ENCODE measurements at places on chromosomes 4 and X. TPM values are rescaled to one million over a fixed set of nuclear protein-coding genes. Genes with fewer than 3 reads are reported as not detected.

- H3K4me3 ChIP-seq = no peak overlapping the region
- H3K27me3 ChIP-seq = no peaks in the 10 kb centered on the region
- H3K4me1 ChIP-seq = no peaks in the 10 kb centered on the region
- H3K36me3 ChIP-seq = no peaks in the 10 kb centered on the region
- DNase-seq = no peak
- H3K27ac ChIP-seq = no peak overlapping the region
Observed at GRCh38 chr4:113009461-113009860, 40.0 kb upstream of the ANK2 start.

GRCh38 chr4:111689214-111689613, 456.0 kb upstream of the FAM241A start:
- peak; percentile 57 for DNase-seq
- no peak overlapping the region for H3K4me3 ChIP-seq
- no peaks in the 10 kb centered on the region for H3K36me3 ChIP-seq
- peaks cover 7% of the 10 kb centered on the region for H3K4me1 ChIP-seq

DNA sequence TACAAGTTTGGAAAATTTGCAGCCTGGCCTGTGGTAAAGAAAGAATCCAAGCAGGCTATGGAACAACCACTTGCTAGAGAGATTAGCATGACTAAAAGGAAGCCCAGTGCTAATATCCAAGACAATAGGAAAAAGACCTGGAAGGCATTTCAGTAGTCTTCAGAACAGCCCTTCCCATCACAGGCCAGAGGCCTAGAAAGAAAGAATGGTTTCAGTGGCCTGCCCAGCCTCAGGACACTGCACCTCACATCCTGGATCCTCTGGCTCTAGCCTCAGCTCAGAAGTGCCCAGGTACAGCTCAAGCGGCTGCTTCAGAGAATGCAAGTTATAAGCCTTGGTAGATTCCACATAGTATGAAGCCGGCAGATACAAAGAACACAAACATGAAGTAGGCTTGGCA, 449.8 kb upstream of the AR start:
- H3K27ac ChIP-seq = no peak overlapping the region
- H3K27me3 ChIP-seq = no peaks in the 10 kb centered on the region
- DNase-seq = no peak
- H3K36me3 ChIP-seq = no peaks in the 10 kb centered on the region
- H3K4me3 ChIP-seq = no peak overlapping the region
- no peaks in the 10 kb centered on the region for H3K4me1 ChIP-seq

- no peak for DNase-seq
- no peaks in the 10 kb centered on the region for H3K27me3 ChIP-seq
- no peak overlapping the region for H3K4me3 ChIP-seq
- no peaks in the 10 kb centered on the region for H3K4me1 ChIP-seq
- no peak overlapping the region for H3K27ac ChIP-seq
- H3K36me3 ChIP-seq = no peaks in the 10 kb centered on the region
Observed at GRCh38 chr4:150126201-150126863, 48.1 kb downstream of the DCLK2 start.

DNA sequence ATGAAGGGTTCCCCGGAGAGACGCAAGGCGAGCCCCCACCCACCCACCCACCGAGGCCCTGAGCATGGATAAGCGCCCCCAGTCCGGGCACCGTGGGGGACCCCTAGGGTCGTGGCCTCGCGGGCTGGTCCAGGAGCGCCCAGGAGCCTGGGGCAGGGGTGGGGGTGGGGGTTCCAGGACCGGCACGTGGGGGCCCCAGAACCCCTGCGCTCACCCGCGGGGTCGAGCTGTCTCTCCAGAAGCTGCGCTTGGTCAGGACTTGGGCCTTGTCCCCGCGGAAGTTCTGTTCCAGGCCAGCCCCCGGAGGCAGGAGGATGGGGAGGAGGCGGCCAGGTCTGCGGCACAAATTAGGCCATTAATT, 11.2 kb upstream of the SHOX start:
- DNase-seq = no peak
- H3K4me1 ChIP-seq = peaks cover 12% of the 10 kb centered on the region
- H3K36me3 ChIP-seq = no peaks in the 10 kb centered on the region
- peaks cover 56% of the 10 kb centered on the region for H3K27me3 ChIP-seq
- no peak overlapping the region for H3K27ac ChIP-seq

Gene PDGFRA
- total RNA-seq = 16.6 TPM
